ENCODE measurements at places on chromosomes 3 and 15.

- no peak for DNase-seq
These were observed 26.2 kb downstream of the MINDY4B start for GRCh38 chr3:150878996-150879575.

DNA sequence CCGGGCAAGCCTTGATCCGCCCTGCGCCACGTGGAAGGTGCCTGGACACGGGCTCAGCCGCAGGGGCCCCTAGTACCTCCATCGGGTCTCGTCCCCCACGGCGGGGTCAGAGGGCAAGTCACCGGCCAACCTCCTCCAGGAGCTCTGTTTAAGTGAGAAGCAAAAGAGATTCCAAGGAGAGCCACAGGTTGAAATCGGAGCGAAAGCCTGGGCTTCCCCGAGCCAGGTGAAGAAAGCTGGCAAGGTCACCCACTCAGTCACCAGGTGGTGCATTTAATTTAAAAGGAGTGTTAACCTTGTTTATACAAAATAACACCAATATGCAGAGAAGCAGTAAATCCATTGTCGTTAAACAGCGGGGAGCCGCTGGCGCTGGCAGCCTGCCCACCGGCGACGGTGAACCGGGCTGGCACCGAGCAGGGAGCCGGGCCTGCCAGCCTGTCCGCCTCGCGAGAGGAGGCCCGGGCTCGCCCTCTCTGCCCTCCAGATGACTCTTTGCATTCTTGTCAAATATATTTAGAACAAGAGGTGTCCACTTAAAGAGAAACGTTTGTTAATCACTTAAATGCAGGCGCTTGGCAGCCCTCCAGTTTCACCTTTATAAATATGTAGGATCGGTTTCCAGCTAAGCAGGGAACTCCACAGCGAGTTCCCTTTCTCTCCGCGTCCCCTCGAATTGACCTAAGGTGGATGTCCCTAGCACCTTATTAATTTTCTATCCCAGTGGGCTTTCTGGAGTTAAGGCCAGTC, 277.3 kb upstream of the NR2F2 start:
- DNase-seq, result peak; percentile 79

GRCh38 chr15:100201376-100202280, 140.1 kb downstream of the ADAMTS17 start:
- DNase-seq, result no peak

- peak; percentile 37 for DNase-seq
These were observed 14.1 kb downstream of the MYL3 start for GRCh38 chr3:46849045-46849631.

GRCh38 chr3:195836476-195837135, 24.9 kb upstream of the MUC4 start:
- no peak for DNase-seq

GRCh38 chr3:27165321-27165721, 203.9 kb downstream of the NEK10 start:
- DNase-seq, result no peak

- DNase-seq, result no peak
These were observed 30.6 kb upstream of the OR5H6 start for GRCh38 chr3:98233468-98233867.
